ENCODE measurements at places on chromosomes 16 and 17.

DNA sequence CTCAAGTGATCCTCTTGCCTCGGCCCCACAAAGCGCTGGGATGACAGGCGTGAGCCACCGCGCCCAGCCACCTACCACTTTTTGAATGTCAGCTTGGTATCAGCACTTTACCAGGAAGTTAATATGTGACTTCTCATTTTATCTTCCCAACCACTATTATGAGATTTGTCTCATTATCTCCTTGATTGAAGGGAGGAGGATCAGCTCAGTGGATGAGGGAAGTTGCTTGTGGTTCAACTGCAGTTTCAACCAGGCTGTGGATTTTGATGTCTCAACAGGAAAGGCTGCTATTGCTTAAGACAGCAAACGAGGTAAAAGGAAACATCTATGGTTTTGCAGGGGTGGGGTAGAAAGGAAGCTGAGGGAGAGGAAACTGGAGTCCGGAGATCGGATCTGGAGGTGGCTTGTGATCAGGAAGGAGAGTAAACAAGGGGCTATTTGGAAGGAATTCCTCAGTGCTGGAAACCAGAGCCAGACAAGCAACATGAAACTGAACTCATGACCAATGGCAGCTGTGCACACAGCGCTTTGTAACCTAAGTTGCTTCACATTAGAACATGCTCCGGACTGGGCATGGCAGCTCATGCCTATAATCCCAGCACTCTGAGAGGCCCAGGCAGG lies 180.5 kb downstream of the VPS53 start:
- no peak for DNase-seq

DNA sequence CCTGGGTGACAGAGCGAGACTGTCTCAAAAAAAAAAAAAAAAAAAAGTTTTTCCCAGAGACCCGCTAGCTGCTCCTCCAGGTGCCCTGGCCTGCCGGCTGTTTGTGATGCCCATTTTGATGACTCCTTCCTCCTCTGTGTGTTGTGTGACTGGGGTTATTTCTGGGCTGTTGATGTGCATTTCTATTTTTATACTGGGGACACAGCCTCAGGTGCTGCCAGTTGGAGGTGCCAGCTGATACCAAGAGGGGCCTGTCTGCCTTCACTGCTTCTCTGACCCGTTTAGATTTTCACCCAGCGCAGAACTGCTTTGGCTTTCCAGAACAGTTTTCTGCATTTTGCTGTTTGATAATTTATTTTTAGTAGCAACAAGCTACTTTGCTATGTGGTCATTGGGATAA lies 6.7 kb downstream of the PLA2G15 start:
- no peak for DNase-seq

GRCh38 chr17:75561927-75562603 lies 25.5 kb upstream of the MYO15B start:
- no peak for DNase-seq

DNA sequence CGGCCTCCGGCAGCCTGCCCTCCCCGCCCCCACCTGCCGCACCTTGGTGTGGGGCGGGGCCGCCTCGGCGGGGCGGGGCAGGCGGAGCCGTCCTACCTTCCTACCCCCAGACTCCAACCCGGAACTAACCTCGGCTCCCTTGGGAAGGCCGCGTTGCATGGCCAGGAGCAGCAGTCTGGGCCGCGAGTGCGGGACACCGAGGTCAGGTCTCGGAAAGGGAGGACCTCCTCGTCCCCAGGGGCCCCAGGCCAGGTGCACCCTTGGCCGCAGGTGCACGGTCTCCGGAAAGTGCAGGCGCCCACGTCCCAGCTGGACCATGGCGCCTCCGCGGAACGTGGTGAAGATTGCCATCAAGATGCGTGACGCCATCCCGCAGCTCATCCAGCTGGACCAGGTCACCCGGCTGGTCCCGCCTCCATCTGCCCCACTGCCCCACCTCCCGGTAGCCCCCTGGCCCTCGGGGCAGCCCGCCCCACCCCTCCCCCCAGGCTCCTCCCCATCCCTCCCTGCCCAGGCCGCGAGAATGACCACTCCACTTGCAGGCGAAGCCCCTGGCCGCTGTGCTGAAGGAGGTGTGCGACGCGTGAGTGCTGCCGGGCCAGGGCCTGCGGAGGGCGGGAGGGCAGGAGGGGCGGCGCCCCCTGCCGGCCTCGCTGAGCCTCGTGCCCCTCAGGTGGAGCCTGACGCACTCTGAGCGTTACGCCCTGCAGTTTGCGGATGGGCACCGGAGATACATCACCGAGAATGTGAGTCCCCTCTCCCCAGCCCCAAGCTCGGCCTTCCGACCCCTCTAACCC lies at the start of gene ELMO3:
Gene ELMO3, plus strand, starts transcription at position 121 of the 797 bp plus-strand sequence. Its CDS starts 196 bp downstream, at position 317.
- peak; percentile 43 for DNase-seq

GRCh38 chr17:63435681-63436522 lies 10.2 kb downstream of the CYB561 start:
- no peak for DNase-seq

DNA sequence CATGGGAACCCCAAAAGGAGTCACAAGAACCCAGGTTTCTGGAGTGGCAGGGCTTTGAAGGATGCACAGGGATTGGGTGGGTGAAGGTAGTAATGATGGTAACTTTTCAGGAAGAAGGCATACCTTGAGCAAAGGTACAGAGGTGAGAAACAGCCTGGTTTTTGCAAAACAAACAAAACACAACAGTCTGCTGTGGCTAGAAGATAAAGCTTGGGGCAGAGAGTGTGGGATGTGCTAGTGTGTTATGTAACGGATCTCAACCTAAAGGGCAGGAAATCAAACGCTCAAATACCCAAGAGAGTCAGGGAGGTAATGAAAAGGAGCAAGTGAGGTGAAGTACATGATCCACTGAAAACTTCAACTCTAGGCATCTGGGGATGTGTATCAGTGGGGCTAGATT lies 4.6 kb downstream of the PTGES3L start:
- DNase-seq = no peak

DNA sequence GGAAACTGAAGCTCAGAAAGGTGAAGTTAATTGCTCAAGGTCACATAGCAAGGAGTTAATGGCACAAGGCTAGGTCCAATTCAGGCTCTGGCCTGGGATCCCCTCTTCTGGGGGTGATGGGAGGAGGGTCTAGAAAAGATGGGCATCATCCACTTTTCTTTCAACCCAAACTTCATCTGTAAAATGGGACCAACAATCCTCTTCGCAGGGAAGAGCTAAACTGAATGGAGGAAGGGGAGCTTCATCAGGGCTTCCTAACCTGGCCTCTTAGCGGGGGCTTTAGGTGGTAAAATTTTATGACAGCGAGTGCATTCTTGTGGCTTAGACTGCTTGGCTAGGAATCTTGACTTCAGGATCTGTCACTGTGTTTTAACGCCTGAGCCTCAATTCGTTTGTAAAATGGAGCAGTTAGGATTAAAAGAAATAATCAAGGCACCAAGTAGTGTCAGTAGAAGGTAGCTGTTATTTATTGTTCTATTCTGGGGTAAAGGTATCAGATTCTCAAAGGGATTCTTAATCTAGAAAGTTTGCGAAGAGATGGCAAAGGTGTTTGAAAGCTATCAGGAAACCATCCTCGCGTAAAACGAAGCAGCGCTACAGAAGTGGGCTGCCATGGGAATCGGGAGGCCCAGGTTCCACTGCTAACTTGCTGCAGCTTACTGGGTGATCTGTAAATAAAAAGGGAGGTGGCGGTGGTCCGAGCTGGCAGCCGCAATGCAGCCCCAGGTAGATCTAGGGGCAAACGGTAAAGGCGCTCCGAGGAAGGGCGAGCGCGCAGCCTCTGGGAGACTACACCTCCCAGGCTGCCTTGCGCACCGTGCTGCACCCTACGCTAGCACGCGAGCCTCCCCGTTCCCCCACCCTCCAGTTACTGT lies 1.5 kb upstream of the SRCAP start:
- peak; percentile 85 for DNase-seq

- no peak for DNase-seq
Observed at GRCh38 chr17:76599694-76600460, 14.2 kb upstream of the ST6GALNAC2 start.

DNA sequence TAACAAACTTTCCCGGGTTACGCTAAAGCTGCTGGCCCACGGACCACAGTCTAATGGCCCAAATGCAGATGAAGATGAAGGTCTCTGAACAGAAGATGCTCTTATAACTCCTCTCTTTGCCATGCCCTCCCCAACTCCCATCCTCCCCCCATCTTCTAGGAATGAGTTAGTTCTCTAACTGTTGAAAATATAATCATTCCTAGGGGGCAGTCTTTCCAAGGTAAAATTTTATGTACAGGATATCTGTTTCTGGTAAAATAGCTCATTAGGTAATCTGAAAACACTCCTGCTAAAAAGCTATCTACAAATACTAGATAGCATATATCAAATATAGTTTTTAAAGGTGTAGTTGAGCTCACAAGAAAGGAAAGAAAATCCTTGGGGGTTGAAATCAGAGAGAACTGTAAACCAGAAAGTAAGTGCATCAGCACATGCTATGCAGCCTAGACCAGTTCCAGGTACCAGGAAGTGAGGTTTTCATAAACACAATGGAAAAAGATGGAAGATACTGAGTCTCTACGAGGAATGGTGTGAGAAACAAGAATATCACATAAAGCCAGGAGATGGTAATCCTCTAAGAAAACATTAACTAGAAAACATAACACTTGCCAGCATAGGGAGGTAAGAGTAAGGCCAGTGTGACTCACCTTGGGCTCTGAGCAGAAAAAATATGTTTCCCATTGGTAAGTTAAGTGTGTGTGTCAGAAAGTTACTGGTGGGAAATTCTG lies 38.1 kb downstream of the CMC2 start:
- DNase-seq = no peak

DNA sequence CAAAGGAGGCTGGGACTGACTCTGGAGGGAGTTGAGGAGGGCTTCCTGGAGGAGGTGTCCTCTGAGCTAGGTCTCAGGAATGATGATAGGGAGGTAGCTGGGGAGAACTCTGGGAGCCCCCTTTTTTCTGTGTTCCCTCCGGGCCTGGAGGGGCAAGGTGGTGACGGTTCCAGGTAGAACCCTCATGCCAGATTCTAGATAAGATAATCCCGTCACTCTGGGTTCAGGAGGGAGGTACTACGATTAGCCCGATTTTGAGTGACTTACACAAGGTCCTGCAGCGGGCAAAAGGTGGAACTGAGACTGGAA lies 18.7 kb upstream of the ADGRG3 start:
- no peak for DNase-seq

GRCh38 chr16:89709716-89710432 lies 8.4 kb upstream of the SPATA2L start:
- no peak for DNase-seq

DNA sequence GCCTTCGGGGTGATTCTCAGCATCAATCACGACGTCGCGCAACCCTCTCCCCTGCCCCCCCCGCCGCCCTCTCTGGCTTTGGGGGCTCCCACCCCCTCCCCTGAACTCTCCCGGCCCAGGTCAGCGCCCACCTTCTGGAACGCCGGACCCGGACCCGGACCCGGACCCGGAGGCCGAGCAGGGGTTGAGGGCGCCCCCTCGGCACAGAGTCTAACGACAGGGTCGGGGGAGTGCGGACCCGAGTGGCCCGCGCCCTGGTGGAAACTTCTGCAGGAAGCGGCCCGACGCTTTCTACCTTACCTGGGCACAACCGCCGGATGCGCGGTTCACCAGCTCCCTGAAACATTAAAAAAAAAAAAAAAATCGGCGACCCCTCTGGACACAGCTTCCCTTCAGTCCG lies 16.2 kb downstream of the SALL1 start:
- no peak for DNase-seq

DNA sequence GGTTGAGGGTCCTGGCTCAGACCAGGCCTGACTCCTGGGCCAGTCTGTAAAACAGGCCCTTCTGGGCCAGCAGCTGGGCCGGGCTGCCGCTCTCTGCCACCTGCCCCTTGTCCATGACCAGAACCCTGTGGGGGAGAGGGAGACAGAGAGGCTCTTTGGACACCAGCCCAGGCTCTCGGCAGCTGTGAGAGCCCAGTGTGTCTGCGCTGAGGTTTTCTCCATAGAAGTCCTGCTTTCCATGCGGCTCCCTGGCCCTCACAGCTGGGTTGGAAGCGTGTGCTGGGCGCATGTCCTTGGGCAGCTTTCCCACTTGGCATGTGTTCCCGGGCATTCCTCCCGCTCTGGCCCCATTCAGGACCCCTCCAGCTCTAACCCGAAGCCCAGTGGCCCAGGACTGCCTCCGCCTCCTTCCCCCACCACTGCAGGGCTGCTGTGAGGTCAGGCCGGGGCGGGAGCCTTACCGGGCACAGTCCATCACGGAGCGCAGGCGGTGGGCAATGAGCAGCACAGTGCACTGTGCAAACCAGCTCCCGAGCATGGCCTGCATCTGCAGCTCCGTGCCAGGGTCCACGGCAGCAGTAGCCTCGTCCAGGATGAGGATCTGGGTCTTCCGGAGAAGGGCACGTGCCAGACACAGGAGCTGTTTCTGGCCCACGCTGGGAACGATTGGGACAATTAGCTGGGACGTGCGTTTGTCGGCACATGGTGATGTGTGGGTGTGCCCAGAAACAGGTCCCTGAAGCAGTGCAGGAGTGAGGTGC lies 73.0 kb downstream of the ABCC6 start:
- DNase-seq = no peak

- DNase-seq = peak; percentile 85
Observed at GRCh38 chr16:19804538-19805323, 79.9 kb downstream of the GPRC5B start.

DNA sequence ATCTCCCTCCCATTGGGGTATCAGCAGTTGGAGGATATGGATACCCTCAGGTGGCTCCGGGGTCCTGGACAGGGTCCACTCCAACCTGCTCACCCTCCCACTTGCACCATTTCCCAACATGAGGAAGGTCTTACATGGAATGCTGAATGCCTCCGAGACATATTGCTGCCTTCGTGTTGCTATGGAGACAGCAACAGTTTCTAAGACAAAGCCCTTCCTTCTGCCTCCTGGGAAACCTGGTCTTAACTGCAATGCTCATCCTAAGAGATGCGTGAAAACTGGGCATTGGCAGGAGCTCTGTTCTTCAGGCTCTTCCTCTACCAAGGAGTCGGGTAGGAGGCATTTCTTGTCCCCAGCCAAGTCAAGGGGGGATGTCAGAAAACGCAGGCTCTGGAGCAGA lies 45.2 kb downstream of the ST3GAL2 start:
- no peak for DNase-seq

DNA sequence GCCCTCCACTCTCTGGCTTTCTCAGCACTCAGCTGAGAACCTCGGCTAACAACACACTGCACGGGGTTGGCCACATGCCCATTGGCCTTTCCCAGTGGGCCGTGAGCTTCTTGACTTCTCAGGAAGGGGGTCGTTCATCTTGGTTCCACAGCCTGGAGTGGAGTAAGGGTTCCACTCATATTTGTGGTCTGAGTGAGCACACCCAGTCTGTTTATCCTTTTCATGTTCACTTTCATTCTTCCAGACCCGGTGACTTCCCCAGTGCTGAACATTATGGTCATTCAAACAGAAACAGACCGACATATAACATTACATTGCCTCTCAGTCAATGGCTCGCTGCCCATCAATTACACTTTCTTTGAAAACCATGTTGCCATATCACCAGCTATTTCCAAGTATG lies 8.2 kb downstream of the MILR1 start:
- no peak for DNase-seq
